ENCODE measurements at places on chromosomes 13 and 19.
A peak's percentile ranks its signal among the peaks of the same experiment; 100 is the strongest.

DNA sequence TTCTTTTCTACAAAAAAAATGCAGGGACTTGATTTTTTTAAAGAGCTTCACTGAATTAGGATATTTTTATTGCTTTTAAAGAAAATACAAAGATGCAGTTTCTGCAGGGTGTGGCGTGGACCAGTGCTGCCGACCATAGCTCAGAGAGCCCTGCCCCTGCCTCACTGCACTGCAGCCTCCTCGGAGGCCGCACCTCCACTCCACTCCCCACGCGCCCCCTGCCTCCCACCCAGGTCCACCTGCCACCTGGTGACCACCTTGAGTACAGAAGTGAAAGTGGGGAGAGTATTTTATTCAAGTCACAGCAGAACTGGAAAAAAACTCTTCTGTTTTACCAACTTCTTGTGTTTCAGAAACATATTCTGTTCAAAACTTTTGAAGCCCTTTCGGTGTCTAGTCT is 7.9 kb upstream of the F7 start:
- DNase-seq, result no peak

GRCh38 chr13:67519356-67519755 is 289.2 kb upstream of the PCDH9 start:
- DNase-seq, result no peak

DNA sequence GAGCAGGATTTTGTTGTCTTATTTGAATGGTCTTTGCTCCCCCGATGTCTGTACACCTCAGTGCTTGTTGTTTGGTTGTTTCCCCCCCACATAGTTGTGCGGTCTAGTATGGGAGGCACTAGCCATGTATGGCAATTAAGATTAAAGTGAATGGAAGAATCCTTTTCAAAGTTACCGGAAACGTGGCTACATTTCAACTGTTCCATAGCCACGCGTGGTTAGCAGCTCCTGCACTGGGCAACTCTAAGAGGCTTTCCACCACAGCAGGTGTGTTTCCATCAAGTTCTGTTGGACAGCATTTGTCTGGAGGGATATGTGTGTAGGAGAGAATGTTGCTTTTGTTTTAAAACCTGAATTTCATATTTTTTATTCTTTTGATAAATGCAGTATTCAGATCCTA is 247.3 kb downstream of the GGACT start:
- no peak for DNase-seq

DNA sequence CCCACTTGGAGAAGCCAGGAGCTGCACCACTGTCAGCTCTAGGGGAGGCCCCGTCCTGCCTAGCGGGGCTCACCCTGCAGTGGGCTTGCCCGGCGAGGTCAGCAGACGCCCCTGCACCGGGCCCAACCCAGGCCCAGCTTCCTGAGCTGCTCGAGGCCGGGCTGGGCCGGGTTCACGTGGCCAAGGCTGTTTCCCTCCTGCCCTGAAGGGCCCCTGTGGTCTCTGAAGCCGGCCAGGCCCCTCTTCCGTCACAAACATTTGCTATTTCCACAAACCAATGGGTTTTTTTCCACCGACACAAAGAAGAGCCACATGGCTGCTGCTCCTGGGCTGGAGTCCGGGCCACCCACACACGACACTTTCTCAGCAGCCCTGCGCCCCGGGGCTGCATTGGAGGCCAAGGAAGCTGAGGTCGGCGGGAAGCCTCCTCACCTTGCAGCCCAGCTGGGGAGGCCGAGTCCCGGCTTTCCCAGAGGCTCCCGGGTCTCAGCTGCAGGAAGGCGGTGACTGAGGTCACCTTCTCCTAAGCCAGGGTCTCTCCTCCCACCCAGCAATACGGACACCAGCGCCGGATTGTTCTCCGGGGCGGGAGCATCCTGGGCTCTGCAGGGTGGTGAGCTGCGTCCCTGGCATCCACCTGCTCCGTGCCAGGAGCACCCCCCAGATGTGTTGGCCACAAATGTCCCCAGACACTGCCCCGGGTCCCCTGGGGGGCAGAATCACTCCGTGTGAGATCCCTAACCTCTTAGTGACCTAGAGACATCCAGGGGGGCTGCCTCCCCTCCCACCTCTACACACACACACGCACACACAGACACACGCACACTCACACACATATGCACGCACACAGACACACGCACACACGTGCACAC is 80.5 kb downstream of the GADD45B start:
- DNase-seq, result no peak

DNA sequence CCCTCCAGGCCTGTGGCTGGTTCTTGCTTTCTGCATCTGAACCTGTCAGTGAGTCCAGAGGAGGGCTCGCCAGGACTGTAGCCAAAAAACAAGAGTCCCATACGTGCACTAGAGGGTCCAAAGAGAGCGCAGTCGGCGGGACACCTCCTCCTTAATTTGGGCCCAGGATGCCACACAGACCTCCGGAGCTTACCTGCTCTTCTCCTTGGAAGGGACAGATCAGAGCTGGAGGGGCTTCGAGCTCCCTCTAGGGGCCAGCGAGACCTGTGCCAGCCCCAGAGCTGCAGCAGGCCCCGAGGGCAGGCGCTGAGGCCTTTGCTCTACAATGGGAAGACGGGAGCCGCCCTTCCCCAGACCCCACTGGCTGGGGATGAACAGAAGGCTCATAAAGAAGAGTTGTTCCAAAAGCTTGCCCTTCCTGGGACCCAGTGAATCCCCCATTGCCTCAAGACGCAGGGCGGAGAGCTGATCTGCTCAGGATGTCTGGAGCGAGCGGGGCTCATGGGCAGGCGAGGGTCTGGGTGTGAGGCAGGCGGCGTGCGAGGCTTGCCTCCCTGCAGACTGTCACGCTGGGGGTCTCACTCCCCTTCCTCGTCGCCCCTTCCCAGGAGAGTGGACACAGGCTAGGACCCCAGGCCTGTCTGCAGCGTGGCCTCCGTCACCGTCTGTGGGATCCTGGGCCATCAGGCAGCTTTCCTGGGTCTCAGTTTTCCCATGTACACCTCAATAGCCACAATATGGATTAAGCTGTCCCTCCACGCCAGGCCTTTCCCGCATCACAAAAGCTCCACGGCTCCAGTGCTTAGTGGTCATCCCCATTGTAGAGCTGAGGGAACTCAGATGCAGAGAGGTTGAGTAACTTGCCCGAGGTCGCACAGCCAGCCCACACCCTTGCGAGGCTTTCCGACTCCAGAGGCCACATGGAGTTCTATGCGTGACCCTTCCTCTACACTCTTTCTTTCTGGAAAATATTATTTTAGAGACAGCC is 46.9 kb upstream of the VSTM2B start:
- DNase-seq, result no peak

- DNase-seq, result no peak
These were observed 48.3 kb upstream of the USP29 start for GRCh38 chr19:57071444-57071843.

DNA sequence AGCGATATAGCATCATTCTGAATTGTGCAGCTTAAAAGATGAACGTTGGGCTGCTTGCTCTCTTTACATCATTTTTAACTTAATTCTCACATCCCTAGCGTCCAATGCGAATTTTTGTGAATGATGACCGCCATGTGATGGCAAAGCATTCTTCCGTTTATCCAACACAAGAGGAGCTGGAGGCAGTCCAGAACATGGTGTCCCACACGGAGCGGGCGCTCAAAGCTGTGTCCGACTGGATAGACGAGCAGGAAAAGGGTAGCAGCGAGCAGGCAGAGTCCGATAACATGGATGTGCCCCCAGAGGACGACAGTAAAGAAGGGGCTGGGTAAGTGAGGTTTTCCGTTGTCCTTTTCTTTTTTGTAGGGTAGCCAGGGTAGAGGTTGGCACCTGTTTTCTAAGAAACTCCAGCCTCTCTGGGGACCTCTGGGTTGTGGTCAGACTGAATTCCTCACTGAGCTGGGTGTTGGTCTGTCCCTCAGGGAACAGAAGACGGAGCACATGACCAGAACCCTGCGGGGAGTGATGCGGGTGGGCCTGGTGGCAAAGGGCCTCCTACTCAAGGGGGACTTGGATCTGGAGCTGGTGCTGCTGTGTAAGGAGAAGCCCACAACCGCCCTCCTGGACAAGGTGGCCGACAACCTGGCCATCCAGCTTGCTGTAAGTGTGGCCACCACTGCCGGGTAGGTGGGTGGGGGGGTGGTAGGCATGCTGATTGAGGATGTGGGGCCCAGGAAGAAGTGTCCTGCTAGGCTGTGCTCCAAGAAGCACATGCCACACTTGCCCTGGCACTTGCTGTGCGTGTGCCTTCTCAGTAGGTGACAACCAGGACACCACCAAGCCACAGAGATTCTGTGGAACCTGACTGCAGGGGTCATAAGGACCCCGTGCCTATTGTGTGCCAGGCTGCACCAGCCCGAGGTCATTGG is 17.0 kb downstream of the ILF3 start:
- no peak for DNase-seq

- no peak for DNase-seq
These were observed 20.4 kb upstream of the ZNF83 start for GRCh38 chr19:52658595-52658994.

- no peak for DNase-seq
These were observed 2.9 kb downstream of the TUBB4A start for GRCh38 chr19:6499052-6499790.

DNA sequence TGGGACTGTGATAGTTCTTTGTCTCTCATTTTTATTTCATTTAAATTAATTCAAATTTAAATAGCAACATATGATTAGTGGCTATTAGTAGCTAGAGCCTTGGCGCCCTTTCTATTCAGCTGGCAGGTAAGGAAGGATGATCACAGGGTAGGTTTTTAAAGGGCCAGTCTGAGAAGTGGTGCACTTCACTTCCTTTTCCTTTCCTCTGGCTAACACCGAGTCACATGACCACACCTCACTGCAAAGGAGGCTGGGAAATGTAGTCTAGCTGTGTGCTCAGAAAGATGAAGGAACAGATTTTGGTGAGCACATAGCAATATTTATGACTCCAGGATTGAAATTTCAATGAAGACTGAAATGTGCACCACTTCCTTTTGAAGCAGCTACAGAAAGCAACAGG is 128.7 kb downstream of the TSHZ3 start:
- no peak for DNase-seq

DNA sequence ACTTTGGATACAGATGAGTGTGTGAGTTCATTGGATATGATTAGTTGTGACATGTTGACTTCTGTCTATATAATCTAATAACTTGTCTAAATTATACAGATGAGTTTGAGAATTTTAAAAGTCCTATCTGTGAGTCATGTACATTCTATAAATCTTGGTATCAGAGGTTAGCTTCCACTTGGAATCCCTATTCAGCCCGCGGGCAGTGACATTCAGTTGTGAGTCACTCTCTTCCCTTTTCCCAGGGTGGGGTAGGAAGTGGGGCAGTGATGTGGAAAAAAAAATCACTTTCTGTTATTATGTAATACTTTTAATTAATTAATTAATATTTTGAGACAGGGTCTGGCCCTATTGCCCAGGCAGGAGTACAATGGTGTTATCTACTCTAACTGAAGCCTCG is 33.0 kb upstream of the ZNF808 start:
- DNase-seq, result no peak

GRCh38 chr19:46295401-46296201 is 1.2 kb upstream of the HIF3A start:
- DNase-seq, result no peak

- peak; percentile 48 for DNase-seq
These were observed 3.3 kb upstream of the EPOR start for GRCh38 chr19:11387162-11388034.

DNA sequence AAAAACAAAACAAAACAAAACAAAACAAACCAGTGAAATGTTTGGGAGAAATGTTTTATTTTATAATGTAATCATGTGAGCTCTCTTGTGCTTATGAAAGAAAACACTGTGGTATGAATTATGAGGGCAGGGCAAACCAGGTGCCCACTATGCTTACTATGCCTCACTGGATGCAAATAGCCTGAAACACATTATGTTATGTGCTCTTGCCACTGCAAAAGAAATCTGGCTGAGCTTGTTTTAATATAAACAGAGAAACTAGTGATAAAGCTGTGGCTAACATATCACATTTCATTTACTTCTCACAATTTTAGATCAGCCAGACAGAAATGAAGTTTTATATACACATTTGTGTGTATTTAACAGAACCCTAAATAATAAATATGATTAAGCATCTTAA is 8.7 kb upstream of the NBEA start:
- DNase-seq, result no peak

DNA sequence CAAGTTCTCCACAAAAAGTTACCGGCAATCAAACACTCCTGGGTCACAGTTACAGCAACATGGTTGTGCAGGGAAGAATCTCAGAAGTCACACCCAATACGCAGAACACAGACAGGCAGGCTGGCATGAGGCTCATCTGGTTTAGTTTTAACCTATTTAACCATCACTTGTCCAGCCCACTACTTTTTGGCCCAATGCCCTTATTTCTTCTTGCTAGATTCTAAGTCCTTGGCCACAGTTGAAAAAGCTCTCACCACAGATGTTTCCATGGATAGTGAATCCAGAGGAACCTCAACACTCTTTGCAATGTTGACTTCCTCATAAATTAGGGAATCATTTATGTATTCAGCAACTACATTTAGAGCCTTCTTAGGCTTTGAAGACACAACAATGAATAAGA is 50.7 kb upstream of the FNDC3A start:
- no peak for DNase-seq

GRCh38 chr19:46954993-46955812 is 64.4 kb upstream of the NPAS1 start:
- DNase-seq, result peak; percentile 12

- no peak for DNase-seq
These were observed 356.4 kb upstream of the ATXN8OS start for GRCh38 chr13:69751259-69751658.

DNA sequence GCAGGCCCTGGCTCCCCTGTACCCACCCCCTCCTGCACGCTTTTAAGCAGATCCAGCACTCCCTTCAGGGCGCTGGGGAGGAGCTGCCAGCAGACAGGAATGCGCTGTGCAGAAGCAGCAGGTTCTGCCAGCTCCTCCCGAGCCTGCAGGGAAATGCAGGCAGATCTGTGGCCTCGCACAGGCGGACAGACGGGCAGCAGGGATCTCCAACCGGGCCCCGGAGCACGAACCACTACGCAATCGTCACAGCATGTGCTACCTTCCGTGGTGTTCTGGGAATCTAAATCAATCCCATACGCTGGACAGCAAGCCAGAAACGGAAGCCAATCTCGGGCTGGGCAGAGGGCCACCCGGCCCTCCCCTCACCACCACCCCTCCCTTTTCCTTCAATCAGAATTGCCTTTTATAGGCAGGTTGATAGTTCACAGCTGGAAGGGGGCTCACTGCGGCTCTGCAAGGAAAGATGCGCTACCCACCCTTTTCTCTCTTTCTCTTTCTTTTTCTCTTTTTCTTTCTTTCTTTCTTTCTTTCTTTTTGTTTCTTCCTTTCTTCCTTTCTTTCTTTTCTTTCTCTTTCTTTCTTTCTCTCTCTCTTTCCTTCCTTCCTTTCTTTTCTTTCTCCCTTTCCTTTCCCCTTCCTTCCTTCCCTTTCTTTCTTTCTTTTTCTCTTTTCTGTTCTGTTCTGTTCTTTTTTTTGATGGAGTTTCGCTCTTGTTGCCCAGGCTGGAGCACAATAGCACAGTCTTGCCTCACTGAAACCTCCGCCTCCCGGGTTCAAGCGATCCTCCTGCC is 99.9 kb downstream of the GNG7 start:
- DNase-seq, result no peak

- DNase-seq, result no peak
These were observed at the start of the genes PEG3 and ZIM2 for GRCh38 chr19:56840451-56841192. TSS of gene PEG3 (minus strand) at chr19:56840726. CDS start at chr19:56824655, 16,071 bp downstream. TSS of gene ZIM2 (minus strand) at chr19:56840726. CDS start at chr19:56824277, 16,449 bp downstream.

GRCh38 chr13:24459234-24459633 is 53.3 kb downstream of the PARP4 start:
- DNase-seq, result no peak

Measured in naive B cell (primary cell).